ENCODE measurements at places on chromosomes 7 and 10.

DNA sequence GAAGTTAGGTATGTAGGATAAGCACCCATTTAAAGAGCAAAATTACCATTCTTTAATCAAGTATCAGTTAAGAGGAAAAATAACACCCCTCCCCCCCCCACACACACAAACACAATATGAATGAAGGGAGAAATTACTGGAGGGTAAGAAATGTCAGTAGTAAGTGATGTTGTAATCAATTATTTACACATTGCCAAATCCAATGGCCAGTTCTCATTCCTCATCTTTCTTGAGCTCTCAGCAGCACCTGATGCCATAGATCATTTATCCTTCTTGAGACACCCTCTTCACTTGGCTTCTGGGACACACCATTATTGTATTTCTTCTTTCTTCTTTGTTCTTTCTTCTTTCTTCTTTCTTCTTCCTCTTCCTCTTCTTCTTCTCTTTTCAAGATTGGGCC, 33.7 kb upstream of the FAM3C start:
- no peak for DNase-seq

GRCh38 chr7:158645842-158646241, 58.2 kb upstream of the PTPRN2 start:
- DNase-seq: no peak

DNA sequence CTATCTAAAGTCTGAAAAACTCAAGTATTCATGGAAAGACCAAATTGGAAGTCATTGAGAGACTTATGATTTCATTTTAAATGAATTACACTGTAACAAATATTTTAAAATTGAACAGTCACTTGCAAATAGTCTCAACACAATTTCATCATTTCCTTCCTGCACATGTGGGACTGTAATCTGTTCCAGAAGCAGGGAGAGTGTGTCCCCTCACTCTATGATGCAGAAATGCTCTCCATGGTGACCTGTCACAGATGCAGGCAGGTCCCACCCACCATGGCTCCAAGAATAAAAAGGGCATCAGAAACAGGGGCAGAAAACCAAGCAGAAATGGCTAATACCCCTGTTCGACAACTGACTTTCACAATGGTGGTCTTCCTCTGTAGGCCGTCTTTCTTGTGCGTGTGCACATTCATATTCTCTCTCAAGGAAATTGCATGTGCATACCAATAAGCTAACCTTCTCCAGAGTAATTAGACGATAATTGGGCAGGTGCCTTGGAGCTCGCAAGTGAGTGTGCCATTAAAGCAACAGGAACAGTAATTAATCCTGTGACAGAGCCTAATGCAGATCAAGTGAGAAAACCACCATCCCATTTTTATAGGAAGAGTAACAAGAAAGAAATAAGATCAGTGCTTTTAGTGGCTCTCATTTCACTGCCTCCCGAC, 170.9 kb downstream of the ZMYND11 start:
- DNase-seq: no peak

DNA sequence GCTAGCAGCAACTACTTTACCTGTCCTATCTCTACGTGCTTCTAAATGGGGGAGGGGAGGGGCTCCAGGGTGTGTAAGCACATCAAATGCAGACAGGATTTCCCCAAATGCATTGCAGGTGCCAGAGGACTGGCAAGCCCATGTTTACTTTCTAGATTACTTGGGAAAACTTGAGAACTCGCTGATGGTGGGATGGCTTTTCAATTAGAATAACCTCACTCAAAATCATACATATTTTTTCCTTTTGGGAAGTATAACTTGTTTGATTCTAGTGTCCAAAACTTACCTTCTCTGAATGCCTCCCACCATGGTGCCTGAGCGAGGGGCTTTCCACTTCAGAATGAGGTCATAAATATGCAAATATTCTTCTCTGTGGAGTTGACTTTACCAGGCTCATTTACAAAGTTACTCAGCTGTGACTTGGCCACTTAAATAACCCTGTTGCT, 191.3 kb upstream of the RHOBTB1 start:
- DNase-seq: peak; percentile 14

DNA sequence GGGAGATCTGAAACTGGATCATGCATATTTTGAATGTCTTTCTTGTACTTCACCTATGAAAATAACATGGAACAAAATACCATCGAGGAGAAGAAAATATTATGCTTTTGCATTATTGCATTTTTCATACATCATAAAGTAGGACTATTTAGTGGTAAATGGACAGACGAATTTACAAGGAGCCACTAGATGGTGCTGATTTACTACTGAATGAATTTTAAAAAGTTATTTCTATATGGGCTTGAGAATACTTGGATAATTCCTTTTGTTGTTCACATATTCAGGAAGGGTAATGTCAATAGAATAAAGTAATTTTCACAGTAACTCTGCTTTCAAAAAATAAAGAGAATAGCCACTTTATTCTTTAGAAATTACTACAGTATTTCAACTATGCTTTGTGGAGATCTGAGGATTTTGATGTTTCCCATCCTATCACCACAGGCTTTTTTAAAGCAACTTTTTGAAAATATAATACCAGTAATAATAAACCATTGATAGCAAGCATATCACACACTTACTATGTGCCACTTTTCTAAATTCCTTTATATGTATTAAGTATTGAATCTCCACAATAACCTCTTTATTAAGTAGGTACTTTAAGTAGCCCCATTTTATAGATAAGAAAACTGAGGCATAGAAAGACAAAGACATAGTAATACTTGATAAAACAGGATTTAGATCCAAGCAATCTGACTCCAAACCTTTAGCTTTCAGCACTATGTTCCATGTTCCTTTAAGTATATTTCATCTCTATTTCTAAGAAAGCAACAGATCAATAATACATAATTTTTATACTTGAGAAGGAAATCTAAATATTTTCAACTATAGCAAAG, 38.6 kb downstream of the NEBL start:
- DNase-seq: no peak

DNA sequence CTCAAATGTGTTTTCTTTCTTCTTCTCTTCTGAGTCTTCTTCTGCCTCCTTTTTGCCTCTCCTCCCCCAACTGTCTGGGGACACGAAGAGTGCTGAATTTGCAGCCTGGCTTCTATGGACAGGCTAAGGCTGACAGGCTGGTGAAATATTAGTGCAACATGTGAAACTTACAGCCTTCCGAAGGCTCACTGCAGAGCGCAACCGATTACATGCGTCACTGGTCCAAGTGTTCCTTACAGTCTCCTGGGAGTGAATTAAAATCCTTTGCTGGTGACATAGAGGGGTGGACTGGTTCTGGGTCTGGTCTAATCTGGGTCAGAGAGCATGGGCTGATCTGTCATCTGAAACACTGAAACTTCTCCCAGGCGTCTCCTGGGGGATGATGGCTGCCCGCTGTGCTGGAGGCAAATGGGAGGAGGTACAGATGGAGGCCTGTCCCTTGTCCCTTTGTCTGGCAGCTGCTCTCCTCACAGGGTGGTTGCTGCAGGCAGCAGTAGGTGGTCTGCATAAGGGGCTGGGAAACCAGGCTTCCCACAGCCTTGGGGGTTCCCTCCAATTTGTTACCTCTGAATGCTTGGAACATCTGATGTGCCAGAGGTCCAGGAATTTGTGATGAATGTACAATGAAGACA, 143.8 kb upstream of the BMPER start:
- DNase-seq: no peak

- no peak for DNase-seq
Measured at GRCh38 chr10:20993389-20993788, 96.3 kb upstream of the NEBL start.

DNA sequence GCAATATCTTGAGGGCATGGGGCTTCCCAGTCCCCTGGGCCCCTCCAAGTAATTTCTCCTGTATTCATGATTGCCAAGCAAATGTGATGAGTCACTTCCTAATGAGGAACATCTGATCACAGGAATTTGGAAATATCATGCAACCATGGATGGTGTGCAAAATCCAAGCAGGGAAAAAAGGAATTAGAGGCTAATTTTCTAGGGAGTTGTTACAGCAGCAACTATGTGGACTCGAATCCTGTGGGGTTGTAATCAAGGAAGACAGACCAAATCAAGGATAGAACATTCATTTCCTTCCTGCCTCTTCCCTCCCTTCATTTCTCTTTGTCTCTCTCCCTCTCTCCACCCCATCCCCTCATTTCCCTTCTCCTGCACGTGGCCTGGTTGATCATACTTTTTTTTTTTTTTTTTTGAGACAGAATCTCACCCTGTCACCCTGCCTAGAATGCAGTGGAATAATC, 23.9 kb upstream of the AGFG2 start:
- no peak for DNase-seq

- DNase-seq: no peak
Measured at GRCh38 chr10:1253523-1254353, 197.6 kb downstream of the WDR37 start.

DNA sequence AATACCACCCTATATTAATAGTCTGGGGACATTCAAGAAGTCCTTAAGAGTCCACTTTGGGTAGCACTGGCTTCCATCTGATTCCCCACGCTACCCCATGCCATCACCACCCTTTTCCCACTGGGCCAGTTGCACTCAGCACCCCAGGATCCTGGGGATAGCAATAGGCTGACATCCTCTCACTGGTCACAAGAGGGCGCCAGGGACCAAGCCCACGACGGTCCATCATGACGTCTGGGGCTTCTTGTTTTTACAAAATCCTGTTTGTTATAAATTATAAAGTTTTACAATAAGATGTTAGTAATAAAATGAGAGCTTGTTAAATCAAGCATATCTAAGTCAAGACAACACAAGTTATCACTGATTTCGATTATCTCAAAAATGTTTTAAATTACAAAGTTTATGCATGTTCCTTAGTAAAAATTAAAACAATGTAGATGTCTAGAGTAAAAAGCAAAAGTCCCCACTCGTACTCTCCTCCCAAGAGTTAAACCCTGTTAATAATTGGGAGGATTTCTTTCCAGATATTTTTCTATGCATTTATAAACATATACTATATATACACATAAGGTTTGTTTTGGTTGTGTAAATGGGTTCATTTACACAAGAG, 15.4 kb downstream of the GPNMB start:
- DNase-seq: peak; percentile 82

- no peak for DNase-seq
Measured at GRCh38 chr10:15267496-15267895, 99.0 kb upstream of the NMT2 start.

DNA sequence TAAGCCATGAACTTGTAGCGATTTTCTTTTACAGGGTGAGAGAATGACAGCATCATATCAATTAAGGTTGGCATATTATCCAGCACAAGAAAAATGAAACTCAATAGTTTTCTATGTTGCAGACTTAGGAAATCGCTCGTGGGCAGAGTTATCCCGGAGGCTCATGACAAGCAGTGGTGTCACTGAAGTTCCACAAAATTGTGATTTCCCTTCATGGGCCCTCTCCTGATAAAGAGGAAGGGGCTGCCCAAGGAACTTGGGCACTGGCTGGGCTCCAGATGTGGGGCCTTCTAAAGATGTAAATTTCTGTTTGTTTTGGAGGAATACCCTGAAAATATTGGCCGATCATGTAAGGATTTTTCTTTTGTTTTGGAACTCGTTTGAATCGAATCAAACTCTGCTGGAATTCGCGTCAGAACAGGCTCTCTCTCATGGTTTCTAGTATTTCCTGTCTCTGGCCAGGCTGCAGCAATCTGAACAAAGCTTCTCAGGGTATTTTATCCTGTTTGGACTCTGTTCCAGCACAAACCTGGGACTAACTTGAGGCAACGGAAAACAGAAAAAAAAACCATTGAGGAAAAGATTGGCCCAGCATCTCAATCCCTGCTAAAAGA, 340.6 kb upstream of the NRP1 start:
- no peak for DNase-seq

DNA sequence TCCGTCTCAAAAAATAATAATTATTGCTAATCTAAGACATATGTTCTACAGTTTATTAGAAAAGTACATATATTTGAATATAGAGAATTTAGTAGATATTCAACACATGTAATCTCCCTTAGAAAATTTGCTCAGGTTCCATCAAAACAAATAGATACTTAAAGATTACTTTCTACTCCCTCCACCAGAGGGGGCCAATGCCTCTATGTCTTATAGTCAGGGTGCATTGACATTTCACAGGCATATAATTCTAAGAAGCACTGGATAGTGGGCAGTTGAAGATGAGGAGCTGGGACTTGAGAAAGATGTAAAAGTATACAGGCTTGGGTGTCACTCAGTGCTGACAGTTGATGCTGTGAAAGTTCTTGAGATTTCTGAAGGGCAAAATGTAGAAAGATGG, 301.6 kb upstream of the HPS1 start:
- peak; percentile 15 for DNase-seq

- DNase-seq: no peak
Measured at GRCh38 chr7:74093671-74094223, 10.1 kb downstream of the LIMK1 start.

GRCh38 chr7:151439855-151440798, at the start of gene CRYGN:
Gene CRYGN (minus strand): TSS chr7:151440141. CDS start chr7:151439917, 224 bp downstream.
- DNase-seq: no peak

- no peak for DNase-seq
Measured at GRCh38 chr10:28366994-28367393, 64.1 kb upstream of the MPP7 start.

DNA sequence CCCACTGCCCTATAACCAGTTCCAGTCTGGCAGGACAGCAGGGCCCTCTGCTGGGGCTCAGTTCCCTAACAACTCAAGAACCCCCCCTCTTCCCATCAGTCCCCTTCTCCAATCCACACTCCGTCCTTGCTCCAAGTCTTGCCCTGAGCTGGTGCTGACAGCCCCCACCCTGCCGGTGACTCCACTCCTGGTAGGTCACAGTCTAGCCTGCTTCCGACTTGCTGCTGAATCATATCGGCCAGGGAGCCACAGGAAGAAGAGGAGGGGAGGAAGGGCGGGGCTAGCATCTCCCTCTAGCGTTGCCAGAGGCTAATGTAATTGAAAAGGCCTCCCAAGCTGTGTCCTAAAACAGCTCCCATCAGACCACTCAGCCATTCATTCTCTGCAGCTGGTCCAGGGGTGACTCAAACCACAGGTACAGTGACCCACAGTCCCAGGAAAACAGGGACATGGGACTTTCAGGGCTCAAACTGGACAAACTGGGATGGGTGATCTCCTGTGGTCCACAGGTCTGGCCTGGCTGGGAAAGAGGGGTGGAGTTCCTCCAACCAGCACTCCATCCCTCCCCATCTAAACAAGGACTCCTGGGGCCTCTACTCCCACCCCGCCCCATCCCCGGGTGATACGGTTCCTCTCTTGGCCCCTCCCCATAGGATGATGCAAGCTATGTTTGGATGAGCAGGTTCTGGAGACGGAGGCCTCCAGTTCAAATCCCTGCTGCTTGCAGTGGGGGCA, 158.8 kb downstream of the SH3PXD2A start:
- peak; percentile 82 for DNase-seq

DNA sequence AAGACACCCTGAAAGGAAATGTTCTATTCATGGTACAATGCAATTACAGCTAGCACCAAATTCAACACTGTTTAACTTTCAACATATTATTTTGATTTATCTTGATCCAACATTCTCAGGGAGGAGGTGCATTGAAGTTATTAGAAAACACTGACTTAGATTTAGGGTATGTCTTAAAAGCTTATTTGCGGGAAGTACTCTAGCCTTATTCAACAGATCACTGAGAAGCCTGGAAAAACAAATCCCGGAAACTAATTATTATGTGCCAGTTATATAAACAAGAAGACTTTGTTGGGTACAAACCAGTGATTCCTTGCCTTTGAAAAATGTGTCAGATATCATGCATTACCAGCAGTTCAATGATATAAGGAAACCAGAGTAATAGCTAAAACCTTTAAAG, 160.1 kb downstream of the CFTR start:
- no peak for DNase-seq
